ENCODE measurements at places on chromosomes 5 and 9.

DNA sequence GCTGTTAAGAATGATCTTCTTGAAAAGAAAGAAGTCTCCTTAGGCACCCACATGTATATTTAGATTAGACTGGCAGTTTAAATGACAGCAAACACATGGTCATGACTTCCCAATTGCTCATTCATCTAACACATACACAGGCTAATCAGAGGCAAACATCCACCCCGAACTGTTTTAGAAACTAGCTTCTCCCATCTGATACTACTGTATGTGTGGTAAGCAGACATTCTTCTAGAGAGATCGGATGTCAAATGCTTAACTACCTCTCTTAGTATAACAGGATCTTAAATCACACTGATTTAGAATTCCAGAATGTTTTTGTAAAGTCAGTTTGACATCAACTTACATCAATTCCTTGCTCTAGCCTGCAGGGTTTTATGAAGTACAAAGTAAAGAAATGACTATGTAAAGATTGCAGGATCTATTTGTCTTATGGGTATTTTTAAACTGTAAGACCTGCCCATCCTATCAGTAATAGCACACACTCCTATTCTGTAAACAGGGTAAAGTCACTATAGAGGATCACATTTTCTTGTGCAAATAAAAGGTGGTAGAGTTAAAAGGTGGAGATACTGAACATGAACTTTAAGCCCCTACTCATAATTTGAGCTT lies 239.7 kb downstream of the MLLT3 start:
- no peak for DNase-seq

DNA sequence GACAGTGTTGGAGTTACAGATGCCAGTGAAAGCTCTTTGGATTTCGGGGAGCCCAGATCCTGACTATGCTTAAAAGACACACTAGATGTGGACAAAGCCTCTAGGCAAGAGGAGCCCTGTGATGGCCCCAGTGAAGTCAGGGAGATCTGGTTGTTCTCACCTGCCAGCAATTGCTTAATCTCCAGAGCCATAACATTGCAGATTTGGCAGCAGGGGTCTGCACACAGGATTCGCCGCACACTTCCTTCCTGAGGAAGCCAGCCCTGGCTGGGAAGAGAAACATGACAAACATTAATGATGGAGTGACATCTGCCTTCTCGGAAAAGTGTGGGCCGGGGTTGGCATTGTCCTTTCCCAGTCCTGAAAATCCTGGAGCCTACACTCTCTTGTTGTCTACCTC lies 65.2 kb upstream of the PHF24 start:
- DNase-seq: no peak

GRCh38 chr5:92003806-92004205 lies 620.7 kb upstream of the ARRDC3 start:
- DNase-seq: no peak

DNA sequence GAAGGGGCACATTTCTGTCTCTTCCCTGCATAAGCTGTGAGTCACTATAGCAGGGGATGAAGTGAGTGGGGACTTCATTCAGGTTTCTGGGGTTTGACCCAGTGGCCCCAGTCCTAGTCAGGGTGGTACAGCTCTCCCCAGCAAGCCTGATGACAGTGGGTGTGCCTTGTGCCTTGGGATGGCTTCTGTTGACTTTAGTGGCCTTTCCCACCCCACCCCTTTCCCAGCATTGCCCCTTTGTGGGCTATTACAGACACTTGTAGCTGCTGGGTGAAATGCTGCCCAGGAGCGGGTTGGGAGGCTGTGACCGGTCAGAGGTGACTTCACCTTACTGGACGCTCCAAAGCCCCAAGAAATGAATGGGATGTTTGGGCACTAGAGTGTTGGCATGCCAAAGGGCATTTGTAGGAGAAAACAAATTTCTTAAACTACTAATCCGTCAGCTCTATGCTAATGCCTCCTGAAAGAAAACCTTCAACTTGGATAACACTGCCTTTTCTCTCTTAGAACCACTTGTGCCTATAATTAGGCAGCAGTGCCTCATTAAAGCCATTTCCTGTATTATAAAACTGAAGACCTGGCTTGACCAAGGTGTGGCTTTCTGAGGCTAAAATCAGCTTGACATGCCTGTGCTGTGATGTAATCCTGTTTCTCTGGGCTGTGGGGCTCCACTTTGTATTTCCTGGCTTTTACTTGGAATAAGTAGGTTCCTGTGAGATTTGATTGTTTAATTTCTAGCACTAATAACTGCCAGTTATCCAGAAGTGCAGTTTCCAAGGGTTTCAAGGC lies 119.0 kb upstream of the SLC25A48 start:
- no peak for DNase-seq

GRCh38 chr5:31809050-31809870 lies 170.3 kb downstream of the PDZD2 start:
- no peak for DNase-seq

DNA sequence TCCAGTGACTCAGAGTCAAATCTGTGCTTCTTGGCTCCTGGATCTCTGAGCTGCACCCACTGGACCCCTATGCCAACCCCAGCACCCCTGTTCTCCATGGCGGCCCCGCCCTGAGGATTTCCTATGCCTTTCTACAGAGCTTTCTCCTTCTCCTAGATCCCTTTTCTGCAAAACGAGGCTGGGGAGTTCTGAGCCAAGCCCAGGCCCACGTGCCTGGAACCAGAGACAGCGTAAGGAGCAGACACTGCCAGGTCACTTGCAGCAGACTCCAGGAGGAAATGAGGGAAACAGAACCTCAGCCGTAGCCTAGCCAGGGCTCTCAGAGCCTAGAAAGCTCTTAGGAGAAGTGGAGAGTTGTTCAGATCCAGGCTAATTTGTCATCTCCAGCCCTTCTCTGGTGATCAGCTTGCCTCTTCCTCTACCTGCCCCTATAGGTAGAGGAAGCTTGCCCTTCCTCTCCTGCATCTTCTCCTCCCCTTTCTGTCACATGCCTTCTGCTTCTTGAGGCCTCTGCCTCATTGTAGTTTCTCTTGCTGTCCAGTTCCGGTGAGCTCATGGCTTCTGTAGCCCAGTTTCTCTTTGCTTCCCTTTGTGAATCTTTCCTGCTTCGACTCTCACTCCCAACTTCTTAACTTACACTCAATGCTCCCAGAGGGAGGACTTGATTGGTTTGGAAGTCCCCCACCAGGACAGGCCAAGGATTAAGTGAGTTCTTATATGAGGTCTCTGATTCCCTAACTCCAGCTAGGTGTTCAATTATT lies 163.4 kb downstream of the RGS3 start:
- DNase-seq: no peak

DNA sequence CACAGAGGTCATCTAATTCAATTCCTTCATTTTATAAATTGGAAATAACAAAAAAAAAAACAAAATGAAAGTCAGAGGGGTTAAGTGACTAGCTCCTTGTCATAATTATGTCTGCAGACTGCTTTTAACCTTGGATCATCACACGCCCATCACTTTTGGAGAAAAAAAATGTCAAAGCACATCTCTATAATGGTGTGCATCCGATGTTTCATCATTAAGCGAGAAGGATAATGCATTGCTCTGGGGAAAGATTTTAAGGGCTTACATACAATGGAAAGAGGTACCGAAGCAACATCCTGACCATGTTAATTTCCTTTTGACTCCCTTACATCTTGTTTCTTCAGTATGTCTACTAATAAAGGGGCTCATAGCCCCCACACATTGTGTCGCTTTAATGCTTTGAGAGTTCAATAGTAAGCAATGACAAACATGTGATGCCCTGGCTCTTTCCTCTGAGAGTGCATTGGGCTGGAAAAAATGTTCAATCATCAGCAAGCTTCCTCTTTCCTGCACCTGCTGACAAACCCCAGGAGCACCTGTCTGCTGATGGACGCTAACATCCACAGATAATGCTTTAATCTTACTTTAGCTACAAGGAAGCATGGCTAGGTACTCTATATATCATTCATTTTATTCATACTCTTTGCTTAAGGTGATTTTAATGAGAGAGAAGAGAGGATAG lies 242.2 kb downstream of the SMARCA2 start:
- DNase-seq: no peak

- DNase-seq: no peak
Observed at GRCh38 chr9:94913550-94913949, 187.1 kb downstream of the AOPEP start.
